ENCODE measurements at places on chromosomes 11 and 22. TPM values are rescaled to one million over a fixed set of nuclear protein-coding genes. Genes with fewer than 3 reads are reported as not detected.

MRGPRE gene
- not detected for total RNA-seq

OR8A1 gene
- total RNA-seq = not detected

FGF3 gene
- total RNA-seq = not detected

OR5M11 gene
- not detected for total RNA-seq

RAG1 gene
- 0.38 TPM for total RNA-seq

PLEKHB1 gene
- total RNA-seq = 13.3 TPM

RAB36 gene
- 1.0 TPM for total RNA-seq

APOL6 gene
- total RNA-seq = 55.8 TPM

TYR gene
- total RNA-seq = not detected

ST14 gene
- total RNA-seq = 0.14 TPM

SMIM35 gene
- total RNA-seq = not detected

SCARF2 gene
- total RNA-seq = 0.16 TPM

DGCR6 gene
- 0.68 TPM for total RNA-seq

KRTAP5-11 gene
- not detected for total RNA-seq

All from activated naive CD8-positive, alpha-beta T cell treated with anti-CD3 and anti-CD28 coated beads for 36 hours (primary cell).